ENCODE measurements at places on chromosomes 3 and 15.
A peak's percentile ranks its signal among the peaks of the same experiment; 100 is the strongest.

GRCh38 chr15:81161851-81162250 lies 27.8 kb downstream of the CFAP161 start:
- no peak for DNase-seq

GRCh38 chr15:51672155-51672687 lies 9.1 kb upstream of the SCG3 start:
- DNase-seq: no peak

DNA sequence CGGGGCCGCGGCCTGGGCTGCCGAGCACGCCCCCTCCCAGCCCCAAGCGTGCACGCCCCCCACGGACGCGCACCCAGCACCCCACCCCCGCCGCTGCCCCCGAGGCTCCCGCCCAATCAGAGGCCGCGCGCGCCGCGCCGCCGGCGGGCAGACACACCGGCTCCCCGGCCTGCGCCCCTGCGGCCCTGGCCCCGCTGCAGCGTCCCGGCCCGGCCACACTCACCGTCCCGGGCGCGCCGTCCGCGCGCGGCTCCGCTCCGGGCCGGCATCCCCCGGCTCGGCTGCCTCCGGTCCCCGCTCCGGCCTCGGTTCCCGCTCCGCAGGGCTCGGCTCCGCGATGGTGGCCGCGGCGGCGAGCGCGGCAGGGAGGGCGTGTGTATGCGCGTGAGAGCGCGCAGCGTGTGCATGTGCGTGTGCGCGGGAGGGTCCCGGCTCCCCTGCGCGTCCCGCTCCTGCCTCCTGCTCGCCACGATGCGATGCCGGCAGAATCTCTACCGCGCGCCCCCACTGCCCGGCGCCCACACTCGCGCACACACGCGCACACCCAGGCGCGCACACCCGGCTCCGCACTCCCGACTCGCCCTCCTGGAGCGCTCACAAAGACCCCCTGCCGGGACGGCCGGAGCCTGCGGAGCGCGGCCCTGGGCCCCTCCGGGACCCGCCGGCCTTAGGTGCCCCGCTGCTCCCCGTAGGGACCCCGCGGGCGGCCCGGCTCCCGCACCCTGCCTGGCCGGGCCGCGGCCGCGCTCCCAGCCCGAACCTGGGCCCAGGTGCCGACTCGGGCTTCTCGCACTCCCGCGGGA lies 186.5 kb upstream of the LINGO1 start:
- peak; percentile 55 for DNase-seq

GRCh38 chr15:77533578-77534430 lies 98.9 kb downstream of the LINGO1 start:
- DNase-seq: no peak

DNA sequence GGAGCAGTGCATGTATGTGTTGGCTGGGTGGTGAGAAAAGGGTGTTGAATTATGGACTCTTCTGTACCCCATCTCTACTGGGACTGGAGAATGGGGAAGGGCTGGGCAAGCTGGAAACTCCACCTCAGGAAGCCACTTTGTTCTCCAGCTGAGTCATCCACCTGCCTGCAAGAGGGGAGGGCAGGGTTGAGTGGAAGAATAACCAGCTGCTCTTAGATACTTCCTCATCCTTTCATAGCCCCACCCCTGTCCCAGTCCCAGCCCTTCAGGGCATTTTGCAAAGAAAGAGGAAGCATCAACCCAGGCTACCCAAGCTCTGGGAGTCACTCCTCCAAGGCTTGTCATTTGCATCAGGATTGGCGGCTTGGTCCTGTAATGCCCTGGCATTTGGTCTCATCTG lies 33.1 kb downstream of the RAB11A start:
- no peak for DNase-seq

DNA sequence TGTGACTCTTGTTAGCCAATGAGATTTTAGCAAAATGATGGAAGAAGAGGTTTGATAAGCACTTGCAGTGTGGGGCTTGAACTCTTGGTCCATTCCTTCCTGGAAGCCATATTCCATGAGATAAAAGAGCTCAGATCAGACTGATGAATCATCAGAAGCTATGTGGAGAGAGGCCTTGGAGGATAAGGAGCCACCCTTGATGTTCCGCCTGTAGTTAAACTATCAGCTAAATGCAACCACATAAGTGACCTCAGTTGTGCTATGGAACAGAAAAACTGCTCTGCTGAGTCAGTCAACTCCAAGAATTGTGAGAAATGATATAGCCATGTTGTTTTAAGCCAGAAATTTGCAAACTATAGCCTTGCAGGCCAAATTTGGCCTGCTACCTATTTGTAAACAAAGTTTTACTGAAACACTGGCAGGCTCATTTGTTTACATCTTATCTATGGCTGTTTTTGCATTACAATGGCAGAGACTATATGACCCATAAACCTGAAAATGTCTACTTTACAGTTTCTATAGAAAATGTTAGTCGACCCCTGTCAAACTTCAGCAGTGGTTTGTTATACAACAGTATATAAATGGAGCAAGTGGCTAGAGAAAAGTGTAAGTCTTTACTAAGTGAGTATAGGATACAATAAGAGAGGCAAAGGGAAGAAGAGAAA lies 27.6 kb upstream of the GAP43 start:
- DNase-seq: no peak

DNA sequence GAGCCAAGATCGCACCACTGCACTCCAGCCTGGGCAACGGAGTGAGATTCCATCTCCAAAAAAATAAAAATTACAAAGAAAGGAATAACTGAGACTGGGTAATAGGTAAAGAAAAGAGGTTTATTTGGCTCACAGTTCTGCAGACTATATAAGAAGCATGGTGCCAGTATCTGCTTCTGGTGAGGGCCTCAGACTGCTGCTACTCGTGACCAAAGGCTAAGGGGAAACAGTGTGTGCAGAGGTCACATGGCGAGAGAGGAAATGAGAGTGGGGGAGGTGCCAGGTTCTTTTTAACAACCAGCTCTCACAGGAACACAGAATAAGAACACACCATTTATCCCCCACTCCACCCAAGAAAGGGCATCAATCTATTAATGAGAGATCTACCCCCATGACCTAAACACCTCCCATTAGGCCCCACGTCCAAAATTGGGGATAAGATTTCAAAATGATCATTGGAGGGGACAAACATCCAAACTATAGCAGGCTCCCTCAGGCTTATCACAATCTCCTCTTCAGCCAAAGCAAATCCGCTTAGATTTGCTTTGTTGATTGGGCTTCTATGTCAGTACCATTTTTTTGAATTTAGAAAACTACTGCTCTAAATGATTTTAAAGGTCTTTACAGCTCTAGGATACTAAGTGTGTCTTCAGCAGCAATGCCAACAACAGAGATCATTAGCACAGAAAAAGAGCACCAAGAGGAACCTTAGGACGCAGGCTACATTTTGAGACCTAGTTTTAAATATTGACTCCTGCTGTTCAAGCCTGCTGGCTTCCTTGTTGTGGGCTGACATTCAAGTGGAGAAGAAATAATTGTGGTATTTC lies 84.2 kb upstream of the TBL1XR1 start:
- no peak for DNase-seq

- DNase-seq: no peak
Observed at GRCh38 chr3:177062052-177062732, 135.1 kb downstream of the TBL1XR1 start.

DNA sequence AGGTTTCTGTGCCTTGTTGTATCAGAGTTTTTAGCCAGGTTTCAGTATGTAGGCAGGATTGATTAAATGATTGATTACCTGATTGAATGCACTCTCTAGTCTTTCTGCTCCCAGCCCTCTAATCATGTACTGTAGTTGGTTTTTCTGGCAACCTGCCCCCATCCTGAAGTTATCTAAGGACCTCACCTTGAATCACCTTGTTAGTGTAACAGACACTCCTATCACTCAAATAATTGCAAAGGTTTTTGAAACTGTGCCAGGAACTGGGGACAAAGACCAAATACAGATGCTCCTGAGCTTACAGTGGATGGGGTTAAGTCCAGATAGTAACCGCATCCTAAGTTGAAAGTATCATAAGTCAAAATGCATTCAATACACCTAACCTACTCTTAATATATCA lies 141.5 kb upstream of the EIF1B start:
- DNase-seq: no peak

GRCh38 chr3:186356152-186356551 lies 5.9 kb downstream of the DGKG start:
- DNase-seq: no peak

- DNase-seq: no peak
Observed at GRCh38 chr3:130644628-130645253, 101.9 kb downstream of the PIK3R4 start.

GRCh38 chr15:63041974-63042876 lies at the start of gene TPM1:
TSS of gene TPM1 (plus strand) at chr15:63042747. CDS start at chr15:63042830, 83 bp downstream.
- DNase-seq: peak; percentile 38

GRCh38 chr3:115996420-115997108 lies 373.3 kb downstream of the GAP43 start:
- no peak for DNase-seq

DNA sequence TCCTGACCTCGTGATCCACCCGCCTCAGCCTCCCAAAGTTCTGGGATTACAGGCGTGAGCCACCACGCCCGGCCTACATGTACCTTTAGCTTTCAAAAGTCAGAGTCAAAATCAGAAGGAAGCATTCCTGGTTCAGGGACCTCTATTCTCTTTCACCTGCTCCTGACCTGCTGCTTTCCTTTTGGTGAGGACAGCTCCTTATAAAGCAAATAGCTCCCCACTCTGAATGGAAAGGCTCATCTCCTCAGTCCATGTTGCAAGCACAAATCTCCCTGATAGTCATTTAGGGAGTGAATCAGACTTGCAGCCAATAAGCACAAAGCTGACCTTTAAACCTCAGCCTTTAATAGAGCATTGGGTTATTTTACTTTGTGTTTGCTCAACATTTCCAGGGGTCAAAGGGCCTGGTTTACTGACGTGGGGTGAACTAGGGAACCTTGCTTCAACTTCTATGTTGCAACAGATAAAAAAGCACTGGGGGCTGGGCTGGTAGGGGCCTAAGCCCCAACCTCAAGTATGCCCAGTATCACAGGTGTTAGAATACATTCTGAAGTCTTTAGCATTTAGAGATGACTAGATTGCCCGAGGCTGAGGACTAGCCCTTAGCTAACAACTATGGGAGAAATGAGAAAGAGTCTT lies 43.1 kb downstream of the THRB start:
- DNase-seq: no peak

DNA sequence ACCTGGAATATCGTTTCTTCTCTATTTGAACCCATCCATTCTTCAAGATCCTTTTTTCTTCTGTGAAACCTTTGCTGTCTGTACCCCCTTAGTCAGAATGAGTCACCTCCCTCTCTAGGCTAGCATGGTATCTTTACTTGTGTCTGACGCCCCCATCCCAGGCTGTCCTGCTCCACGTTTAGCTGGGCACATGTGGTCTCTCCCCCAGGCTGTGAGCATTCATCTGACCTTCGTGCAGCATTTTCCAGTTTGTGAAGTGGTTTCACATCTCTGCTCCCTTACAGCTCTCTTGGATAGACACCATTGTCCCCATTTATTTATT lies 14.3 kb upstream of the TLE3 start:
- no peak for DNase-seq

DNA sequence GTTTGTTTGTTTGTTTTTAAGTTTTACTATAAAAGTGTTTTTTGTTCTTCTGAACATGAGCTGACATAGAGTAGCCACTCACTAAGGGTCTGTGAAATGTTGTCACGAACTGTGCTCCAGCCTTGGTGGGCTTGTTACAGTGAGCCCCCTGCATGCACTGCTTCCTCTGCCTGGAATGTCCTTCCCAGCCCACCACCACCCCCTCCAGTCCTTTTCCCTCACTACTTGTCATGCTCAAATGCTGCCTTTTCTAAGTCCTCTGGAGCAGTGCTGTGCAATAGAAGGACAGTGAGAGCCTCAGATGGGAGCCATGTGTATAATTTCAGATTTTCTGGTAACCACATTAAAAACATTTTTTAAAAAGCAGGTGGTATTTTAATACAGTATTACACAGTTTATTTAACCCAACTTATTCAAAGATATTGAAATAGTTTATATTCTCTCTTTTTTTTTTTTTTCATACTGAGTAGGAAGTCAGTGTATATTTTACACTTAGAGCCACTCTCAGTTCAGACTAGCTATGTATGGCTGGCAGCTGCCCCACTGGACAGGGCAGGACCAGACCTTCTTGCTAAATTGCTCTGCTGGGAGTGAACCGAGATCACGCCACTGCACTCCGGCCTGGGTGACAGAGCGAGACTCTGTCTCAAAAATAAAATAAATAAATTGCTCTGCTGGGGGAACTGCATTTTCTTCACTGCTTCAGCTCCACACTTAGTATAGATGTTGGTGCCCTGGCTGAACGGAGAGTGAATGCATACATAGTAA lies 26.9 kb downstream of the MKRN2OS start:
- DNase-seq: no peak

DNA sequence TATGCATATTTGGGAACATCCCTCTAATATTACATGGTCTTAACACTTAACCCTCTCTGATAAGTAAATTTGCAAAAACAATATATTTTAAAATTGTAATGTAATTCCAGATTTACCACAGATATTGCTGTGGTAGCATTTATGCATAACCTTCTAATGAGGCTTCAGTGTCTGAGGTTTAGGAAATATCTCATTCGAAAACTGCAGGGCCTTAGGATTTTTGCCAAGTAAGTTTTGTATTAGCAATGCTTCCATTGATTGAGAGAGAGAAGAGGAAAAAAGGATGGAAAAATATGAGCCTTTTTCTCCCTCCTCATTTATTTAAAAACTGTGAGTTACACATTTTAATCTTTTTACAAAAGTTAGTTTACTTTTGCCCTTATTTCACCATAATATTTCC lies 294.6 kb downstream of the EPHA3 start:
- DNase-seq: no peak

DNA sequence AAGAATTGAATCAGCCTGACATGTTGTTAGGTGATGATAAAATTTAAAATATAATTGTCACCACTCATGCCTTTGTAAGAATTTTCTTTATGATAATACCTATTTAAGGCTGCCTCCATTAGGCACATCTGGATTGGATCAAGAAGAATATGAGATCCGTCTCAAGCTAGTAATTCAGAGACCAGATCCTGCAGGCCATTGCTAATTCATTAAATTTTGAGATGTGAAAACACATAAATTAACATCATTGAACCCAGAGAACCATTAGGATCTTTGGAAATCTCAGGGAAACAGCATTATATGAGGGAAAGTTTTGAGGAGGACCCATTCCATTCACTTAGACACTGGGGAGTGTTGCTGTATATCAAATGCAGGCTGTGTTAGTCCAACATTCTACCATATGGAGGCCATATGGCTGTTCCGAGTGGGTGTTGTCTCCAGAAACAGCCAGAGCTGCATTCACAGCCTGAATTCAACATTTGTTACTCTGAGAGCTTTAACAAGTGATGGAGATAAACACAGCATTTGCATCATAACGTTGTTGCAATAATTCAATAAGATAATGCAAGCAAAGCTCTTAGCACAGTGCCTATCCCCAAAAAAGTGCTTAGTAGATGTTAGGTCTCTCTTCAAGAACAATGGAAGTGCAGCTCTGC lies 67.4 kb downstream of the DTWD1 start:
- DNase-seq: no peak

- no peak for DNase-seq
Observed at GRCh38 chr3:24963762-24964625, 464.1 kb upstream of the RARB start.

All from COR-L47 (cell line).